ENCODE measurements at places on chromosomes 2 and 18.

DNA sequence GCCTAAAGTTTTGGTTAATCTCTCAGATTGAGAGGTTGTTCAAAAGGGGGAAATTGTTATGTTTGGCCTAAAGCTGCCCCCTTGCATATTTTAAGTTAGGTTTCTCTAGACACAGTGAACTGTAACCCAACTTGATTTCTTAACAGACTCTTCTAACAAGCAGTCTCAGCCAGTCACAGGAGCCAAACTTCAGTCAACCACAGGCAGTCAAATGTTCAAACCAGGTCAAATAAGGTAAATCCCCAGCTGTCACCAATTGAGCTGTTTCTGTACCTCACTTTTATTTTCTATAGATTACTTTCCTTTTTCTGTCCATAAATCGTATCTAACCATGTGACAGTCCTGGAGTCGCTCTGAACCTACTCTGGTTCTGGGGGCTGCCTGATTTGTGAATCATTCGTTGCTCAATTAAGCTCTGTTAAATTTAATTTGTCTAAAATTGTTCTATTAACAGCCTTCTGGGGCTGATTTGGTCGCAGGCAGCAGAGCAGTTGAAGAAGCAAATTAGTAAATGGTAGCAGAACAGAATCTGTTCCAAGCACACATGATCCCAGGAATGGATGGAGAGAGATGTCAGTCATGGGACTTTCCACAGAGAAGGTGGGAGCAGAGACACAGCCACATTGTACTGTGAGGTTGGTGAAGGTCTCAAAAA, 16.4 kb upstream of the NFU1 start:
- DNase-seq = no peak

- no peak for DNase-seq
Measured at GRCh38 chr2:29347774-29348461, 232.7 kb downstream of the CLIP4 start.

- DNase-seq = peak; percentile 45
Measured at GRCh38 chr18:4068552-4069158, 386.5 kb downstream of the DLGAP1 start.

- DNase-seq = no peak
Measured at GRCh38 chr2:191103774-191104173, 47.0 kb downstream of the STAT4 start.

DNA sequence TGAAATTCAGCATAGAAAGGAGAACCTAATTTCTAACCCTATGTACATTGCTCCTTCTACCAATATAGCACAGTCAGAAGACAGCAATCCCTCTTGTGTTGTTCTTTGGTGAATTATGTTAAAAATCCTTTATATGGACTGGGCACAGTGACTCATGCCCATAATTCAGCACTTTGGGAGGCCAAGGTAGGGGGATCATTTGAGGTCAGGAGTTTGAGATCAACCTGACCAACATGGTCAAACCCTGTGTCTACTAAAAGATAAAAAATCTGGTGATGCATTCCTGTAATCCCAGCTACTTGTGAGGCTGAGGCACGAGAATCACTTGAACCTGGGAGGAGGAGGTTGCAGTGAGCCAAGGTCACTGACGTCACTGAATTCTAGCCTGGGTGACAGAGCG, 195.6 kb downstream of the TMX3 start:
- DNase-seq = peak; percentile 53

GRCh38 chr2:112880091-112880531, 30.9 kb upstream of the IL37 start:
- DNase-seq = peak; percentile 87

DNA sequence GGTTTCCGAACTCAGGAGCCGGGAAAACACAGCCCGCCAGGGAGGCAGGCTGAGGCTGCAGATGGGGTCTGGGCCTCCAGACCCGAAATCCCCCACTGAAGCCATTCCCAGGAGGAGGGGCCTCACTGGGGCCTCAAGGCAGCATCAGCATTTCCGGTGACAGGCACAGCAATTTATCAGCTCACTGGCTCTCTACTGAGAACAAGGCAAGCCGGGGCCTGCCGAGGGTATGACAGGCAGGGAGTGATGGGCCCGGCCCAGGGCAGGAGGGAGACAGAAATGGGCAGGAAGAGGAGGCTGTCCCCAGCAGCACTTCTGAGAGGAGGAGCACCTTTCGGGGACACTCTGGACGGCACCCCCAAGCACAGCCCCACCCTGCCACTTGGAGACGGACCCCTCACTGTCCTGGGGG, 12.5 kb downstream of the SDC1 start:
- peak; percentile 64 for DNase-seq

GRCh38 chr2:48092846-48093803, 186.8 kb upstream of the FBXO11 start:
- DNase-seq = no peak

- no peak for DNase-seq
Measured at GRCh38 chr2:54820558-54820957, 97.1 kb downstream of the EML6 start.

GRCh38 chr2:109712746-109713145, 81.4 kb upstream of the RGPD5 start:
- no peak for DNase-seq

- no peak for DNase-seq
Measured at GRCh38 chr2:52961403-52961802, 806.2 kb upstream of the CHAC2 start.
